ENCODE measurements at places on chromosomes 3 and 15. TPM values are rescaled to one million over a fixed set of nuclear protein-coding genes. Genes with fewer than 3 reads are reported as not detected.

- DNase-seq = no peak
Observed at GRCh38 chr3:101722394-101723173, 1.8 kb upstream of the CEP97 start.

DNA sequence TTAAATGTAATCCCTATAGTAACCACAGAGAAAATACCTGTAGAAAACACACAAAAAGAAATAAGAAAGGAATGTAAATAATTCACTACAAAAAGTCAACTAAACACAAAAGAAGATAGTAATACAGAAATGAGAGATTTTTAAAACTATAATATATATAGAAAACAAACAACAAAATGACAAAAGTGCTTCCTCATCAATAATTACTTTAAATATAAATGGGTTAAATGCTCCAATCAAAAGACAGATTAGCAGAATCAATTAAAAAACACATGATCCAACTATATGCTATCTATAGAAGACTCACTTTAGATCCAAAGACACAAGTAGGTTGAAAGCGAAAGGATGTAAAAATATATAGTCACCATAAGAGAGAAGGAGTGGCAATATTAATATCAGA, 45.8 kb downstream of the FRMD5 start:
- no peak for DNase-seq

DNA sequence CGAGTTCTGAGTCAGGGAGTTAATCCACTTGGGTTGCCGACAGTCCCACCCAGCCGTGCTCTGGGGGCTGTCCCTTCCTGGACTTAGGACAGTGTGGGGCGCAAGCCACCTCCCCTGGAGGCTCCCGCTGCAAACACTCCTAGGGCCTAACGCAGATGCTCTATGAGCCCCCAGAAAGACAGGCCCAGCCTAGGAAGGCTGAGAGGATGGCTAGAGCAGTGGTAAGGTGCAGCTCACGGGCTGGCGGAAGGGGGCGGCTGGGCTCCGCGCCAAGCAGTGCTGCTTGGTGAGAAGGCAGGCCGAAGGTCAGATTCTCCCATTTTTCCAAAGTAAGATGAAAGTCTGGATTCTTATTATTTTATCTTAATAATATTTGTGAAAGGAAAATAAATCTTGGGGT, 84.6 kb upstream of the ALDH1L1 start:
- DNase-seq = no peak

DNA sequence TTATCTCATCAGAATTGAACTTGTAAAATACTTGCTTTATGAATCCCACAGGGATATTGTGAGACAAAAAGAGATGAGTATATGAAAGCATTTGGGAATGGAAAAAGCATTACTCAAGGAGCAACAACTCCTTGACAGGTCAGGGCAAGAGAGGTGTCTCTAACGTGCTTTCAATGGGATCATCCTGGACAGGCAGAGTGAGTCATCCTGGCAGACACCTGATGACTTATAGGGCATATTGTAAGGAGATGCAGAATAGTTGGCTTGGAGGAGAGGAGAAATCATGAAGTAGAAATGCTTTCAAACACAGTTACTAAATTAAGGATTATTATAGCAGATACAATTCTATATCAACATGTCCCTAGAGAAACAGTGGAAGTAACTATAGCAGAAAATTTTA, 71.9 kb upstream of the THSD4 start:
- DNase-seq = no peak

DNA sequence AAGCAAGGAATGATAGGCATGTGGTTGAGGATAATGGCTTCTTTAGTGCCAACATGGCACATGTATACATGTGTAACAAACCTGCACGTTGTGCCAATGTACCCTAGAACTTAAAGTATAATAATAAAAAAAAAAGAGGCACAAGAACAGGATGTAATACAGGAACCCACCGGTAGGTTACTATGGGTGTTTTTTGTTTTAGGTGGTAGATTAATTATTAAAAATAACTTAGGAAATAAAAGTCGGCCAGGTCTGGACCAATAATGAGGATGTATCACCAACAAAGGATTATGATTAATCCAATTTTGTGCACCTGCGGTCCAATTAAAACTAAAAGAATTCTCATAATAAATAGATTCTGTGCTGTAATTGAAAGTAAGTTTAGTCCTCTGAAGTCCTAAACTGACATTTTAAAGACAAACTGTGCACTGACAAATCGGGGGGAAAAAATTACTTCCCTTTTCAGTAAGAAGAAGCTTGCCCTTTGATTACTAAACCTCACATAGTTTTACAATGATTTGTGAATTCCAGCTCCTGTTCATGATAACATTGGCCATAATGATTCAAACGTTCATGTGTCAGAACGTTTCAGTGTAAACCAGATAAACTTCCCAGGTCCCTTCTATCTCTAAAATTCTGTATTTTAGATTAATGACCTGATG, 62.2 kb downstream of the CASR start:
- DNase-seq = no peak

DNA sequence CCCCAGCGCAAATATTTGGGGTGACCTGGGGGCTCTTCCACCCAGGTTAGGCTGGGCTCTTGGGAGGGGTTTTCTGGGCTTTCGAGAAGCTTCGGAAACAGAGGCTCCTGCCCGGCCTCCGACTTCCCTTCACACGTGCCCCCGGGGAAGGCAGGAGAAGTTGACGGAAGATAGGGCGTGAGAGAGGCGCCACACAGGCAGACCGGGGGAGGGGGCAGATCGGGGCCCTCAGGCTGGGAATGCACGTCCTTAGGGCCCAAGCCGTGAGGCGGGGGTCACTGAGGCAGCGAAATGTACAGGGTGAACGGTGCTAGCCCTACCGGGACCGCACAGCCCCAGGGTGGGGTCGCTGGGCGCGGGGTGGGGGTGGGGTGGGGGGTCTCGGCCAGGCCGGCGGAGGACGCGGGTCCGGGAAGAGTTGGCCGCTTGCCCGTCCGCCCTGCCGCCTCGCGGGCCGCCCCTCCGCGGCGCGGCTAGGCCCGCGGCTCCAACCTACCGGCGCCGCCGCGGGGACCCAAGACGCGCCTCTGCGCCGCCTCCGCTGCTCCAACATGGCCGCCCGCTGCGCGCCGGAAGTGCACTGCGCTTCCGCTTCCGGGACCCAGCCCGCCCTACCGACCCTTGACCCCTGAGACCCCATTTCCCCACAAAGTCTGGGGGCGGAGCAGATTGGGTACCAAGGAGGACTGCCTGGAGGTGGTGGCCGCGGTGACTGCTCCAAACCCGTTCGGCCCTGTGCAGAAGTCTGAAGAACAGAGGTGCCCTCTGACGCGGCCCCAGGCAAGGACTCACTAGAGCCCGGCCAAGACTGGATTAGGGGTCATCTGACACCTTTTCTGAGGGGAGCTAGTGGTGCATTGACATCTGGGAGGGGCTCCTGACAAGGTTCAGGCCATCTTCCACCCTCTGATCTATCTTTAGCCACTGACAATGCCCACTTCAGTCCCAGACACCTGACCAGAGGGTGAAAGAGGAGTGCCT, at the start of gene CCDC71:
CCDC71 (minus strand) TSS at position 561 of the 981 bp plus-strand sequence. CDS start 2,123 bp downstream, outside the sequence.
- DNase-seq = peak; percentile 45

- DNase-seq = no peak
Observed at GRCh38 chr3:8732413-8732812, 1.2 kb upstream of the CAV3 start.

DNA sequence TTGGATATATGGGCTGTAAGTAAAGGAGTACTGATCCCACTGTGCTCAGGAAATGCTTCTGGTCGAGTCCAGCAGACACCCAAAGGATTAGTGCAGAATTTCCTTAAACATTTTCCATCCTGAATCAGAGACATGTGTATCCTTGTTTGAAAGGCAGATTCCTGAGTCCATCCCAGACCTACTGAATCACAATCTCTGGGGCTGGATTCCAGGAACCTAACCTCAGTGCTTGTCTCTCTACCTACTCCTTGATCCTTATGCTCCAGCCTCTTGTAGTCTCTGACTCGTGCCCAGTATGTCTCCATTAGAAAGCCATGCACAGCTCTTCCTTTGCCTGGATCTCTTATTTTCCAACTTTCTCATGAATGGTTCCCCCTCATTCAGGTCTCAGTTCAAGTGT, 585.8 kb downstream of the NLGN1 start:
- no peak for DNase-seq

DNA sequence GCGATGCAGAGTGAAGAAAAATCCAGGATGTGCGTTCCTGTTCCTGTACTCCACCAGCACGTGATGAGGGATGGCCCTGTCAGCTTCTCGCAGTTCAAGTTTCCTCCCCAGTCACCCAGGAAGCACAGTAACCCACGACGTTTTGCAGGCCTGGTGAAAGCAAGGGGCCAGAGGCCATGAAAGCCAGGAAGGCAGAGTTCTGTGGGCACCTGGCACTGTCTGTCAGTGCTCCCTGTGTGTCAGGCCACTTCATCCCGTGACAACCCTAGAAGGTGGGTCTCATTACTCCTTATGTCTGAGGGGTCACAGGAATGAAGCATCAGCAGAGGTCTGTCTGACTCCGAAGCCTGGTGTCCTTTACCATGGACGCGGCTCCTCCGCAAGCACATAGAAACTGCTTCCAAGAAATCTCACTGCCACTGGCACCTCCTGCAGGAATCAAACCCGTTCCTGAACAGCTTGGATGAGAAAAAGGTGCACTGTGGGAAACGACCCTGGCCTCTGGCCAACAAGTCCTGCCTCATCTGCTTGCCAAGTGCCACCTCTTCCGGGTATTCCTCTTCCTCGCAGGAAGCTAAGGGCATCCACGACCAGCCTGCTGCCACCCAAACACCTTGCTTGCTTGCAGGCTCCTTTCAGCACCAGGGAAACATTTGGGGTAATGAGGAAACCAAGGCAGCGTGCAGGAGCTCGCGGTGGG, 14.6 kb downstream of the RAB43 start:
- DNase-seq = no peak

DNA sequence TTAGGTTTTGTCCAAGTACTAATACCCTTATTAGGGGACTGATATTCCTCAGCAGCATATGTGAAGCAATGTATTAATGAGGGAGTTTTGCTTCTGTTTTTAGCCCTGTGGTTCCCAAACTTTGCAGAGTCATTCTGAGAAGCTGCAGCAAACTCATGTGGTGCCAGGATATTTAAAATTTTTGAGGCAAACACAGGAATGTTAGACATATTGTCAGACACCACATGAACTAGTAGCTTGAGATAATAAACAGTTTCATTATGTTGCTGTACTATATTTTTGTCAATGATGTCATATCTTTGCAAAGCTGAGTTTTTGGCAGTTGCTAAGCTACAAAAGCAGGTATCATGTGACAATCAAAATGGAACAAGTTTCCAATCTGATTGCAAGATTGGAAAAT, 36.6 kb downstream of the ATP6V1A start:
- no peak for DNase-seq

- DNase-seq = no peak
Observed at GRCh38 chr3:64977308-64978100, 289.7 kb upstream of the ADAMTS9 start.

GRCh38 chr15:57549935-57550334, 41.8 kb upstream of the MYZAP start:
- no peak for DNase-seq

DNA sequence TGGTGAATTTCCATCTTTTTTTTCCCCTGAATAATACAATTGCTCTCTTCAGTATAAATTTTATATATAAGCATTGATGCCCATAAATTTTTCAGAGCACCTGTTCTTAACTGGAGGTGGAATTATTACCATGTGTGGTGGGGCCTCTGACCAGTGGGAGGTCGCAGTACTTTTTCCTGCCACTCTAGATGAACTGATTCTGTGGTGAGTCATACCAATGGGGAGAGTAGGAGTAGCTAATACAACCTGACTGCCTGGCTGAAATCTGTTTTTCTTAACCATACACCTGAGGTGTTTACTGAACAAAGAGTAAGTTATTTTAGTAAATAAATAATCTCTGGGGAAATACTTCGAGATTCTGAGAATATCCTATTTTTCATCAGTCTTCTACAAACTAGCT, 67.2 kb downstream of the UNC13C start:
- DNase-seq = no peak

- DNase-seq = no peak
Observed at GRCh38 chr3:170244576-170244975, 22.4 kb downstream of the PRKCI start.

GRCh38 chr3:50436114-50436674, 67.2 kb downstream of the CACNA2D2 start:
- DNase-seq = peak; percentile 17

DNA sequence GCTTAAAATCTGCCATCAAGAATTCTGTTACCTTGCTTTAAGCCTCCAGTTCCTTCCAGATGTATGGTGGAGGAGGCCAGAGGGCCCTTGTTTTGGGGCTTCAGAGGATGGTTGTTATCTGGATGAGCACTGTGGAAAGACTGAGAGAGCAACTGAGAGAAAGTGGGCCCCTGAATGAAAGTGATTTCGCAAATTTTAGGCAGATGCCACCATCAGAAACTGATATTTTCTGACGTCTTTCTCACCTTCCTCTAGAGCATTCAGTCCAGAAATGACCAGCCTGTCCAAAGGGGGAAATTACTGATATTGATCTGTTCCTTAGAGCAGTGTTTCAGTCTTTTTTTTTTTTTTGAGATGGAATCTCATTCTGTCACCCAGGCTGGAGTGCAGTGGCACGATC, 13.4 kb downstream of the B3GNT5 start:
- DNase-seq = no peak

DNA sequence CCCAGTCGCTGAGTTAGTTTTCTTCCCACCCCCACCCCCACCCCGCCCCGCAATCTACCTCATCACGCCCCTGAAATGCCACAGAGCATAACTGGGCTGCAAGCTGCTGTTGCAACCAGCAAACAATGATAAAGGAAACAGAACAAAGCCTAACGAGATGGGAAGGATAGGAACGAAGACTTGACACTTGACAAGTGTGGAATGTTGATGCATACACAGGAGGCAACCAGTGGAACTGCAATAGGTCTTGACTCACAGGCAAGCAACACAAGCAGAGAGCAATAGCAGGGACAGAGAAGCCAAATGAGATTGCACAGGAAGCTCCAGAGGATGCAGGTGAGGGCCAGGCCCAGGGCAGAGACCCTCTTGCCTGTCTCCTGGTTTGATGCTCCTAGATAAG, 225.9 kb downstream of the IGSF11 start:
- DNase-seq = no peak

GRCh38 chr3:24020036-24020691, 75.1 kb downstream of the NR1D2 start:
- no peak for DNase-seq

GRCh38 chr3:177968891-177969290, 567.3 kb upstream of the KCNMB2 start:
- DNase-seq = no peak

GRCh38 chr15:80856809-80857377, 77.7 kb downstream of the CEMIP start:
- no peak for DNase-seq

The DPPA2 gene
- not detected for total RNA-seq

The DAG1 gene
- 46.6 TPM for total RNA-seq

The FGF12 gene
- 1.5 TPM for total RNA-seq

The MOBP gene
- not detected for total RNA-seq

The RTP4 gene
- total RNA-seq = not detected

The GOLGA6A gene
- not detected for total RNA-seq

The HGD gene
- 1.3 TPM for total RNA-seq

The TEX55 gene
- total RNA-seq = not detected

The KIF15 gene
- 14.3 TPM for total RNA-seq

The FAIM gene
- total RNA-seq = 25.0 TPM

The SPG21 gene
- 76.8 TPM for total RNA-seq

The FGF7 gene
- total RNA-seq = 0.20 TPM

The HCN4 gene
- total RNA-seq = not detected

The SV2B gene
- total RNA-seq = 0.05 TPM

The SPRED1 gene
- 25.6 TPM for total RNA-seq

Measured in NCI-H460 (cell line).